ENCODE measurements at places on chromosomes 6 and 20. TPM values are rescaled to one million over a fixed set of nuclear protein-coding genes. Genes with fewer than 3 reads are reported as not detected.
A peak's percentile ranks its signal among the peaks of the same experiment; 100 is the strongest.

The THEMIS gene
- 1.6 TPM for total RNA-seq

The SLA2 gene
- total RNA-seq = 1.1 TPM

The RRAGD gene
- total RNA-seq = 11.0 TPM

The BPIFB1 gene
- not detected for total RNA-seq

The ITPR3 gene
- total RNA-seq = 15.2 TPM

The LPA gene
- total RNA-seq = not detected

DNA sequence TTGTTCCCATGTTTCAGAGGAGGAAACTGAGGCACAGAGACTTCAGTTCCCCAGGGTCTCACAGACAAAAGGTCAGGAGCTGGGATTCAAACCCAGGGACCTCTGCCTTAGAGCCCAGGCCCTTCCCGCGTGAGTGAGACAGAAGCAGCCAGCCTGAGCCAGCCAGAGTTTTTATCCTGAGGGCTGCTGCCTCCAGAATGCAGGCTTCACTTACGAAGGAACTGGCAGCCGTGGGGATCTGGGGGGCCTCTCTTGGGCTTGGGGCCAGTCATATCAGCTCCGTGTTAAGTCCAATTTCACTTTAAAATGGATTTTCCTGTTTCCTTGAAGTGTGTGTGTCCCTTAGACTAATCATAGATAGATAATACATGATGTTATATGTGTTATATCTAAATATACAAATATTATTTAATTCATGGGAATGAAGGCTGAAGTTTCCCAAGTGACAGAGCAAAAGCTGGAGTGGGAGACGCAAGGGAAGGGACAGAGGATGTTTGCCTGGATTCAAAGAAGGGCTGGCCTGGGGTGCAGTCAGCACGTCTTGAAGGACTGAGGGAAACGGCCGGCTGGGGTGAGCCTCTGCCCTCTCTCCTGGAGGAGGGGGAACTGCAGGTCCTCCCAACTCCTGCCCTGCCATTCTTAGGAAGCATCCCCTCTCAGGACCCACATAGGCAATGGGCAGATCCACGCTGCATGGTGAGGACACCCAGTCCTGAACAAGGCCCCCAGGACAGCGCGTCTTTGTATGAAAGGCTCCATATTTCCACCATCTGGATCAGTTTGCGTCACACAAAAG, 320.1 kb downstream of the CDH4 start:
- H3K27me3 ChIP-seq = no peaks in the 10 kb centered on the region
- H3K36me3 ChIP-seq = no peaks in the 10 kb centered on the region
- no peak for DNase-seq
- no peak overlapping the region for H3K27ac ChIP-seq

GRCh38 chr6:142950291-142950690, 5.3 kb upstream of the HIVEP2 start:
- H3K36me3 ChIP-seq = no peaks in the 10 kb centered on the region
- no peaks in the 10 kb centered on the region for H3K27me3 ChIP-seq
- H3K4me3 ChIP-seq = no peak overlapping the region
- H3K27ac ChIP-seq = no peak overlapping the region
- H3K4me1 ChIP-seq = no peaks in the 10 kb centered on the region

DNA sequence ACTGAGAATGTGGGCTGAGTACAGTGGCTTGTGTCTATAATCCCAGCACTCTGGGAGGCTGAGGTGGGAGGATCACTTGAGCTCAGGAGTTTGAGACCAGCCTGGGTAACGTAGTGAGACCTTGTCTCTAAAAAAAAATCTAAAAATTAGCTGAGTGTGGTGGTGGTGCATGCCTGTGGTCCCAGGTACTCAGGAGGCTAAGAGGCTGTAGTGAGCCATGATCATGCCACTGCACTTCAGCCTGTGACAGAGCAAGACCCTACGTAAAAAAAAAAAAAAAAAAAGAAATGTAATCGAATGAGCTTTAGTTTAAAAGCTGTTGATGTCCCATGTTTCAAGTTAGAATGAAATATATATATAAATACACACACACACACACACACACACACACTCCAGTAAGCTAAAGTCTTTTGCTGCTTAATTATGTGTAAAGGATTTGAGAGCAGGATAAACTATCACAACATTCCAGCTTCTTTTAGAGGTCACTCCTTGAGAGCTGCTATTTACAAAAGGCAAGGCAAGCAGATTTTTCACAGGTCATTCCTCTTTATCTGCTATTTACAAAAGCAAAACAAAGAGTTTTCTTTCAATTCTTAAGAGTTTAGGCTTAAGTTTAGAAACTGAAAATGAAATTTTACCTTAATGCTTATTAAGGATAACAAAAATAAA, 4.7 kb upstream of the MICAL1 start:
- H3K36me3 ChIP-seq = peaks cover under 1% of the 10 kb centered on the region
- no peaks in the 10 kb centered on the region for H3K27me3 ChIP-seq
- H3K4me1 ChIP-seq = peaks cover 7% of the 10 kb centered on the region
- no peak overlapping the region for H3K27ac ChIP-seq

DNA sequence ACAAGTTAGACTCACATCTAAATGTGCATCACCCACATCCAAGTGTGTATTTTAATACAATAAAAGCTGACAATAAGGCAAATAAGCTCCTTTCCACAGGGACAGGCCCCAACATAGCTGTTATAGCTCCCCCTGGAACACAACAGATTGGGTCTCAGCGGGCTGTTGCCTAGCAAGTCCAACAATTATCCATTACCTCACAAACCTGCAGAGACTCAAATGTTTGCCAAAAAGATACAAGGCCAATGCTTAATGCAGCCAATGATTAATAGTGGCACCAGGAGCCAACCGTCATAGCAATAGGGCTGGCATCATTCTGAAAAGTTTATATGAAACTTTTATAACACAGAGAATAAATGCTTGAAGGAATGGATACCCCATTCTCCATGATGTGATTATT, 35.7 kb downstream of the EPB41L2 start:
- H3K27ac ChIP-seq = no peak overlapping the region
- no peaks in the 10 kb centered on the region for H3K4me1 ChIP-seq
- no peak overlapping the region for H3K4me3 ChIP-seq
- DNase-seq = no peak

DNA sequence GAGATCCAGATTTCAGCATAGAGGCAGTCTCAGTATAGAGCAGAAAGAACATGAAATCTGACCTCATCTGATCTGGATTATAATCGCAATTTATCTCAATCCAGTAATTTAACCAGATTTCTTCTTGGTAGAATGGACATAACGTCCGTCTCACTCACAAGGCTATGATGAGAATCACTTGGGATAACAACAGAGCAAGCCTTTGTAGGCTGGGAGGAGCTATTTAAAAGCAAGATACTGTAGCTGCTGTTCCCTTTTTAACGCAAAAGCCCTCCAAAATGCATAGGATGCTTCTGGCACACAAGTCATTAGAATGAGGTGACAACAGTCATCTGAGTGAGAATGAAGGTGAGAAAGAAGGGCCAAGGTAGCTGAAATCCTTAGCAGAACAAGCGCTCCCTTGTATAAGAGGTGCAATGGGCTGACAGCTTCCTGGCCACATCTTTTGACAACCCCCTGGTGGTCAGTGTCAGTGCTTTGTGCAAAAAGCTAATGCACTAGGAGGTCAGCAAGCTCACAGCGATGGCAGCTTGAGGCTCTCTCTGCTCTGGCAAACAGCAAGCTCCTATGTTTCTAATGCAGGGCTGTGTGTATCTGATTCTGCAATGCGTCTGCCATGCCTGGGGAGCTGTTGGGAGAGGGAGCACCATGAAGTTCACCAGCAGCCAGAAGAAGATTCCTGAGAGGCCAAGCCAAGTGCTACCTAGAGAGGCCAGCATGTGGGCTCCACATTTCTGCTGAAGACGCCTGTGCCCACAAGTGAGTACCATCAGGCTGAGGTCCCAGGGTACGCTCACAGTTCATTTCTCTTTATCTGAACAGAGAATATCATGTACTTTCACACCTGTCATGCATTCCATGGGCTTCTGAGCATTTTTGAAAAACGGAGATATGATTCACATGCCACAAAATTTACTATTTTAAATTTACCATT, 16.2 kb downstream of the METTL24 start:
- H3K4me3 ChIP-seq = no peak overlapping the region
- H3K27me3 ChIP-seq = no peaks in the 10 kb centered on the region
- no peak for DNase-seq
- H3K27ac ChIP-seq = peak overlapping the region; percentile 75
- H3K4me1 ChIP-seq = peaks cover 38% of the 10 kb centered on the region

GRCh38 chr20:53891306-53891894, 179.0 kb downstream of the BCAS1 start:
- H3K4me1 ChIP-seq = no peaks in the 10 kb centered on the region
- H3K27me3 ChIP-seq = no peaks in the 10 kb centered on the region
- no peak overlapping the region for H3K4me3 ChIP-seq
- no peak overlapping the region for H3K27ac ChIP-seq
- H3K36me3 ChIP-seq = no peaks in the 10 kb centered on the region
- DNase-seq = no peak

DNA sequence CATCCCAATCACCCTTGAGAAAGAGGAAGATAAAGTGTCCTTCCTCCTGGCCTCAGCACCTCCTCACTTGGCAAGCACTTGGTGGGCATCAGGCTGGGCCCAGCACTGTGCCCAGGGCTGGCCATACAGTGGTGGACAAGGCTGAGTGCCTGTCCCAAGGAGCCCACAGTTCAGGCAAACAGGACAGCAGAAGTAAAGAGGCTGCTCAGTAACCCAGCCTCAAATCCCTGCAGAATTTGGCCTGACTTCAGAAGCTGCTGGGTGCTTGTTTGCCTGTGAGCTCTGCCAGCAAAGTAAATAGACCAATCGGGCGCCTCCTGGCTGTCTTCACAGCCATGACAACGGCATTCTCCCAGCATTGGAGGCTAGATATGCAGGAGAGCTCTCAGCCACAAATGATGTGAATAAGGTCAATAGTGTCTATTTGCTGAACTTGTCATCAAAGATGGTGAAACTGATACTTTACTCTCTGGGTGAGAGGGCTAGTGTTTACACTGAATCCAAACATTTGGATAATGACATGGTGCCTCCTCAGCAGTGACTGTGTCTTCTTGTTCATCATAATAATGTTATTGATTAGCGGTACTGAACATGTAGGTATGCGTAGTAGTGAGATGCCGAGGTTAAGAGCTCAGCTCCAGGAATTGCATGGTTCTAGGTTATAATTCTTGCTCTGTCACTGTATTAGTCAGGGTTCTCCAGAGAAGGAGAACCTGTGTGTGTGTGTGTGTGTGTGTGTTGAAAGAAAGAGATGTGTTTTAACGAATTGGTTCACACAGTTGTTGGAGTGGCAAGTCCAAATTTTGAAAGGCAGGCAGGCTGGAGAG, 36.9 kb upstream of the FANCE start:
- H3K4me1 ChIP-seq = no peaks in the 10 kb centered on the region
- no peak overlapping the region for H3K27ac ChIP-seq
- H3K4me3 ChIP-seq = no peak overlapping the region
- peaks cover 19% of the 10 kb centered on the region for H3K36me3 ChIP-seq

DNA sequence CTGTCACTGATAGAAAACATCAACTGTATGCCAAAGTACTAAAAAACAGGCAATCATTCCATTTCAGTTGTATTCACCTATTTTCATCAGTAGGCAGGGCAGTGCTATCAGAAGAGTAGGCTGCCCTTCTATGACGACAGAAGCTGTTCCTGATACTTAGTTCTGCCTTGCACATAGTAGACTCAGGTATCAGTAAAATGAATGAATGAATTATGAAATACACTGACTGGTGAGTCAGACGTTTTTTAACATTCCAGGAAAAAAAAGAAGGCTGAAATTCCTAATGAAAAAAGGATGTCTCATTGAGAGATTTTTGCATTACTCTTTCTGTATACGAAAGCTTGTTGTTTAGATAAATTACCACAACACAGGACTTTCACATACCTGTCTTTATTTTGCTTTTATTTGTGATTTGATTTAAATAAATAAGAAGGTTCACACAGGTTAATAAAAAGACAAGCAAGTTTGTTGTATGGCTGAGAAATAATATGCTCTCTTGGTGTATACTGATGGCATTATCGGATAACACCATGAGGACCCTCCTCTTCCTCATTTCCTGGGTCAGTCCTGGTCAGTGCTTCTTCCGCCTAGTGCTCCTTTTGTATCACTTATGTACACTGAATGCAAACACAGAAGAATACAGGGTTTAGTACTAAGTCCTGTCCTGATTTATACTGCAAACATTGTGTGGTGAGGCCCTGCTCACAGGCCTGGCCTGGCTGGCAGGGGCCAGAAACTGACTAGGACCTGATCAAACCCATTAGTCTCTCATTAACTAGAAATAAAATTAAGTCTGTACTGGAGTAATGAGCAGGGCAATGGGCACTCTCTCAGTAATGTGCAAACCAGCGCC, 39.4 kb upstream of the SPDEF start:
- no peaks in the 10 kb centered on the region for H3K27me3 ChIP-seq
- DNase-seq = no peak
- no peak overlapping the region for H3K27ac ChIP-seq
- no peaks in the 10 kb centered on the region for H3K36me3 ChIP-seq

- no peak overlapping the region for H3K4me3 ChIP-seq
- H3K36me3 ChIP-seq = no peaks in the 10 kb centered on the region
- no peak for DNase-seq
- H3K27ac ChIP-seq = no peak overlapping the region
These were observed 1025.4 kb upstream of the FLRT3 start for GRCh38 chr20:15362849-15363248.

- H3K4me3 ChIP-seq = peak overlapping the region; percentile 46
- peaks cover 81% of the 10 kb centered on the region for H3K4me1 ChIP-seq
- no peaks in the 10 kb centered on the region for H3K36me3 ChIP-seq
- no peaks in the 10 kb centered on the region for H3K27me3 ChIP-seq
- H3K27ac ChIP-seq = peak overlapping the region; percentile 90
- peak; percentile 71 for DNase-seq
These were observed 28.6 kb downstream of the FOXO3 start for GRCh38 chr6:108589244-108589791.

DNA sequence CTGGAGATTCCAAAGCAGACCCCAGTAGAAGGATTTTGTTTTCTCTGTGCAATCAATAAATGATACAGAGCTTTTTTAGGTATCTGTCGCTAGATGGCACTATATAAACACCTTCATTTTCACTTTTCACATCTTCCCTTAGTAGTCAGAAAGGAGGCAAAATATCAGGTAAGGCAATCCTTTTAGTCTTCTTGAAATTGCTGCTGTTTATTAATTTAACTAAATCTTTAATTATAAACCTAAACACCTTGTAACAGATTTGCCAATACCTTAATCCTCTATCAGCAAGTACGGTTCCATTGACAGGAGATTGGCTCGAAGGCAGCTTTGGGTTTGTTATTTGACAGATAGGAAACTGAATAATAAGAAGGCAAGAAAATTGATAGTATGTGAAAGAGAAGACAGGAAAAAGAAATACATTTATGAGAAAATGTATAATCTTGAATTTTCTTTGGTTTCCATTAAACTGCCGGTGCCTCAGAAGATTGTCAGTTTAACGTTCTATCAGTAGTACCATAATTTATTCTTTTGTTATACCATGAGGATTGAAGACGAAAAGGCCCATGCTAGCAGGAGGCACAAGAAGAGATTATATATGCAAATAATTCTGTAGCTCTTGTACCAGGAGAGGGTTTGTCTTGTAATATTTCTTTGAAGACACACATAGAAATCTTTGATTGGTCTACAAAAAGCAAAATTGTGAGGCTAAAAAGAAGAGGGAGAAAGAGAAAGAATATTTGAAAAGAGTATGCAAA, 23.5 kb upstream of the IBTK start:
- no peaks in the 10 kb centered on the region for H3K36me3 ChIP-seq
- no peak overlapping the region for H3K4me3 ChIP-seq
- H3K27me3 ChIP-seq = no peaks in the 10 kb centered on the region
- H3K4me1 ChIP-seq = no peaks in the 10 kb centered on the region
- H3K27ac ChIP-seq = no peak overlapping the region

Measured in thoracic aorta (tissue), 2 donors.